CD8-positive, alpha-beta T cell (primary cell): ENCODE measurements at places on chromosomes 11 and 22.

DNA sequence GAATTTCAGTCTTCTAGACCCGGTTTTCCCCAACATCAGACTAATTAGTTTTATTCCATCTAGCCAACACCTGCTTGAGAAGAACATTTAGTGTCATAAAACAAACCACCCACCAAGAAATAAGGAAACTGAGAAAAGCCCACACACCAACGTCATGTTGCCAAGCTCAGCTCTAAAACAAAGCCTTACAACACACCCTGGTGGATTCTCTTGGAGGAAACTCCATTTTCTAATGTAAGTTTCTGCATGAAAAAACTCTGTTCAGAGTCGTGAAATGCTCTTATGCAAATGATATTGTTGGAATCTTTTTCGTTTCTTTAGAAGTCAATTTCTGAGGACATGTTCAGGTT, 105.0 kb upstream of the RAG2 start:
- DNase-seq: no peak

GRCh38 chr11:120819437-120820365, 204.2 kb upstream of the TBCEL start:
- DNase-seq: no peak

- no peak for DNase-seq
Observed at GRCh38 chr11:6489306-6489705, 7.8 kb upstream of the DNHD1 start.

- DNase-seq: no peak
Observed at GRCh38 chr22:50520826-50521453, 4.5 kb downstream of the SCO2 start.

DNA sequence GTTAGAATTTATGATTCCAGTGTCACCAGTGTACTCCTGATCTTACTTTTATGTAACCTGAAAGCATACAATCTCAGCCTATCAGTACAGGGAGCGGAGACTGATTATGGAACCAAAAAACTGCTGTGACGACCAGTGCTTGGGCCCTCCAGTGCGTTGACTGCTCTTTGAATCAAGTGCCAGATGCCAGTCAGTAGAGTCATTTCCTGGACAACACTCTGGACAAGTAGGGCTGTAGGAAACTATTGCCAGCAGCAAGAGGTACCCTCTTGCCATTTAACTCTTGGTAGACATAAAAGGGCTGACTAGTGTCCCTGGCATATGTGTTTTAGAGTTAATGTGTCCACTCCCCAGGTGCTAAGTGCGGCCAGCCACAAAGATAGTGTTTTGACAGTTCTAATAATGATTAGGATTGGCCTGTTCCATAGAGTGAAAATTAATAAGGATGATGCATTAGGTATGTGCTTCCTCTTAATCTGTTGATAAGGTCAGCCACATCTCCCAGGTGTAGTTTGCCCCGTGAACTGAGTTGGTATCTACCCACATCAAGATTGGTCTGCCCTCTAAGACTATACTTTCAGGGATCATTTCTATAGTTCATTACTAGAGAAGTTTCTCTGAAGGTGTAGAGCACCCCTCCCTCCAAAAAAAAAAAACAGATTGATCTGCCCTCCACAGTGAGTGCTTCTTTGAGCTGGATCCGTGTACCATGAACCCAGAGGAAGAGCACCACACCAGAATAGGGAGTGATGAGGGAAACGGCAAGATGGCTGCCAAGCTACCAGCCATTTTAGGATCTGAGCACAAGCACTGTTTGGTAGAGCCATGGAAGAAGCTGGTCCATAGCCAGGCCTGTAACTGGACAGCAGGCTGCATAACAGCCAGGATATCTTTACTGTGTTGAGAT, 20.7 kb upstream of the AIFM3 start:
- no peak for DNase-seq

DNA sequence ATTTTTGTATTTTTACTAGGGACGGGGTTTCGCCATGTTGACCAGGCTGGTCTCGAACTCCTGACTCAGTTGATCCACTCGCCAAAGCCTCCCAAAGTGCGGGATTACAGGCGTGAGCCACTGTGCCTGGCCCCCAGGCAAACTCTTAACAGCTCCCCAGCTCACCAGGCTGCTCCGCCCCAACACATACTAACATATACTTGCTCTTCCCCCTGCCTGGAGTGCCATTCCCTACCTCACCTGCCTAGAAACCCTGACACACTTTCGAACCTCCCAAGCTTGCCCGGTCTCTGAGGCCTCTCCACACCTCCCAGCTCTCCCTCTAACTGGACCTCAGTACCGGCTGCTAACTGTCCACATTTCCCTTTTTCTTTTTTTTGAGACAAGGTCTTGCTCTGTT, 8.5 kb downstream of the MAP4K2 start:
- DNase-seq: no peak

DNA sequence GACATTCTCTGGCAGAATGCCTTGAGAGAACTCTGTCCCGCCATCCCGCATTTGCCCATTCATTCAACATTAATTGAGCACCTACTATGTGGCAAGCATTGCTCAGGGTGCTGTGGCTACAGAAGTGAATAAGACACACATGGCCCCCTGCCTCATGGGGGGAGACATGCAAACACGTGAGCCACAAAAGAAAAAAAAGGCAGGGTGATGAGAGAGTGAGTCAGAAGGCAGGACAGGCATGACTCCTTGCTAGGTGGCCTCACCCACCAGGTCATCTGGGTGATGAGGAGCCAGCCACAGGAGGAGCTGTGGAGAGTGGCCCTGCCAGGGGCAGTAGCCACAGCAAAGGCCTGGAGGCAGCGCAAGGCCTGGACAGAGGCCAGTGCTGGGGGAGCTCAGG, 4.9 kb downstream of the CHRM4 start:
- no peak for DNase-seq
